ENCODE measurements at places on chromosomes 2 and 18.

- no peak for DNase-seq
Measured at GRCh38 chr2:188787021-188787657, 187.0 kb upstream of the COL3A1 start.

- DNase-seq = no peak
Measured at GRCh38 chr2:207093234-207093633, 72.5 kb downstream of the KLF7 start.

- DNase-seq = no peak
Measured at GRCh38 chr18:73986711-73987110, 160.9 kb downstream of the FBXO15 start.

DNA sequence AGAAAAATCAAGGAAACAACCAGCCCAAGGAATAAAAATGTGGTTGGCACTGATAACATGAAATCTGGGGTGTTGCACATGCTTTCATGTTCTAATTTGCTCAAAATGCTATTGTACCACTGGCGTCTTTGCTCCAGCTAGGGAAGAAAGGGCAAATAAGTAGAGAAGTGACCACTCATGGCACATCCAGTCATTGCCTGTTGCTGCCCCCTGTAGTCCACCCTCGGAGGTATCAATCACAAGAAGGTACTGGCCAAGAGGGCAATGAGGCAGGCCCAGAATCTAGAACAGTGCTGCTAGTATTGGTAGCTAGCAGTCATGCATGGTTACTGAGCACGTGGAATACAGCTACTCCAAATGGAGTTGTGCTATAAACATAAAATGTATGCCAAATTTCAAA is 213.4 kb downstream of the CDCA7 start:
- no peak for DNase-seq

DNA sequence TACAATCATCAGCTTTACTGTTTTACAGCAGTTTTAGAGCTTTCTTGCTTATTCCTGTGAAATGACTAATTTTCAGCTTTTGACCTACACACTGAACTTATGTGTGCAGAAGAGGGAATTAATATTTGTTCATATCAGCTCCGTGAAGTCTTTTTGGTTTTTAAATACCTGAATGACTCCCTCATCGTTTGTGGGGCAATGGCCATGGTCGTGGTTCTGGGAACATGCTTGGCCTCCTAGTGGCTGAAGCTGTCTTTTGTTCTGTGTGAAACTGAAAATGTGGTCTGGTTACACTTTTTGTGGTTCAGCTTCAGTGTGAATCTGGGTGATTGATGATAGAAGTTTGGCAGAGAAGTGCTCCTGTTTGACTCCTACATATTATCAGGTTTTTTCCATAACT is 408.1 kb downstream of the THSD7B start:
- DNase-seq = no peak

DNA sequence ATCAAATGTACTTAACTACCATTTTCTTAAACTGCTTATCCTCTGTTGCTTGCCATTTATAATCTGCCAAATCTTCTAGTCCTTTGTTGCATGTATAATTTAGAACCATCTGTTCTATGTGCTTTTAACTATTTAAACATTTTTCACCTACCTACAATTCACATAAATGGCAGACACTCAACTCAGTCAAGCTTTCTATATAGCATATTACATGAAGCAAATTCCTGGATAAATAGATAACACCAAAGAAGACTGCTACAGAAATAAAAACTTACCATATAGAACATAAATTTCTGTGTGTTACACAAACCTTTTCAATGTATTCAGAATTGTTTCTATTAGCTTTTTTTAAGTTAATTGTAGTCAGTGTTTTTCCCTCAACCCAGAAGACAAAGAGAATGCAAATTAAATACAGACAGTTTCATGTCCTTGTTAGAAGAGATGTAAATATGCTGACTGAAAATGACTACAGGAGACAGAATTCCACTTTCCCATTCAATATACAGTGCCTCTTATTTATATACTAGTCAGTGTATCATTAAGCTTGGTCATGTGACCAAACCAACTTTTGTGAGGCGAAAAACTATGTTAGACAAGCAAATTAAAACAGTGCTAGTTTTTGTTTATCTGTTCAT is 2.6 kb downstream of the BAZ2B start:
- no peak for DNase-seq

DNA sequence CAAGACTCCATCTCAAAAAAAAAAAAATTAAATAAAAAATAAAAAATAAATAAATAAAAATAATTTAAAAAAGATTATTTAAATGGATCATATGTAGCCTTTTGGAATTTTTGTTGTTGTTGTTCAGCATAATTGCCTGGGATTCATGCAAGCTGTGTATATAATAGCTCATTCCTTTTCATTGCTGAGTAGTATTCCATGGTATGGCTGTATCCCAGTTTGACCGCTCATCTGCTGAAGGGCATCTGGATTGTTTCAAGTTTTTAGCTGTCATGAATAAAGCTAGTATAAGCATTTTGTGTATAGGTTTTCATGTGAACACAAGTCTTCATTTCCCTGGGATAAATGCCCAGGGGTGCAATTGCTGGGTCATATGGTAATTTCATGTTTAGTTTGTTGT is 6.4 kb upstream of the TANC1 start:
- no peak for DNase-seq

DNA sequence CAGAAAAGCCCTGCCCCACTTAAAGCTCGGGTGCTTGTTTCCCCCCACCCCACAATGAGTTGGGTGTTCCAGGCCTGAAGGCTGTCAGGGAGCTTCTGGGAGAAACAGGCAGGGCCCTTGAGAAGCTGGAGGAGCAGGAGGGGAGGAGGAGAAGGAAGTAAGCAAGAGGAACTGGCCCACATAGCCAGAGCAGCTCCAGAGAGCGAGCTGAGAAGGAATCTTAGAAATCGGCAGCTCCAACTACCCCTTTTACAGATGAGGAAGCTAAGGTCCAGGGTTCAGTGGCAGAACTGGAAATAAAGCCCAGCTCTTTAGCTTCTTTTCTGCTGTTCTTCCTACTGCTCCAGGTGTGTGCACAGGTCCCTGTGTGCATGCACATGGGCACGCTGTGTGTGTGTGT is 12.7 kb upstream of the KCNK3 start:
- DNase-seq = no peak

DNA sequence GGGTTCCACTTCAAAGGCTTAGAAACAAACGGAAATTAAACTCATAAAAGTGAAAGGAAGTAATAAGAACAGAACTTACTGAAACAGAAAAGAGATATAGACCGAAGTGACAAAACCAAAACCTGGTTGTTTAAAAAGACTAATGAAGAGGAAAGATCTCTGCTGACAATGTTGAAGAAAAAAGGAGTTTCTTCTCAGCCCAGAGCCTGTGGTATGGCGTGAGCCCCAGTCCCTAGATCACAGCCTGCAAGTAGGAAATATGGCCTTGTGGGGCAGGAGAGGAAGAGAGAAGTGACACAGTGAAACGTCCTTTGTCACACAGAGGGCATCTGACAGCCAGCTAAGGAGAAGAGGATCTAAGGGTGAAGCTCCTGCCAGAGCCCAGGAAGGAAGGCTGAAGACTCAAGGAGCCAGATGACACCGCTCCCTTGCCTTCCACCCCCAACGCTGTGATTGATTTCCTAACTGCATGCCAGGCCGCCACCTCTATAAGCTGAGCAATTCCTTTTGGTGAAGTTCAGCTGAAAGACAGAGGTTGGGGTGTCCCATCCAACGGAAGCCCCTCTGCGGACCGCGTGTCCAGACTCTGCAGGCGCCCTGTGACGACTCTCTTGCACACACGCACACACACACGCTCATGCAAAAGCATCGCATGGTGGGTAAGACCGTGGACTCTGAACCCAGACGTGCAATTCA is 141.1 kb downstream of the HDAC4 start:
- DNase-seq = no peak

GRCh38 chr18:12121175-12122042 is 27.8 kb downstream of the ANKRD62 start:
- DNase-seq = no peak

GRCh38 chr18:51069885-51070284 is 39.9 kb downstream of the SMAD4 start:
- no peak for DNase-seq

- DNase-seq = no peak
Measured at GRCh38 chr2:241330616-241330981, 14.9 kb downstream of the SEPTIN2 start.

DNA sequence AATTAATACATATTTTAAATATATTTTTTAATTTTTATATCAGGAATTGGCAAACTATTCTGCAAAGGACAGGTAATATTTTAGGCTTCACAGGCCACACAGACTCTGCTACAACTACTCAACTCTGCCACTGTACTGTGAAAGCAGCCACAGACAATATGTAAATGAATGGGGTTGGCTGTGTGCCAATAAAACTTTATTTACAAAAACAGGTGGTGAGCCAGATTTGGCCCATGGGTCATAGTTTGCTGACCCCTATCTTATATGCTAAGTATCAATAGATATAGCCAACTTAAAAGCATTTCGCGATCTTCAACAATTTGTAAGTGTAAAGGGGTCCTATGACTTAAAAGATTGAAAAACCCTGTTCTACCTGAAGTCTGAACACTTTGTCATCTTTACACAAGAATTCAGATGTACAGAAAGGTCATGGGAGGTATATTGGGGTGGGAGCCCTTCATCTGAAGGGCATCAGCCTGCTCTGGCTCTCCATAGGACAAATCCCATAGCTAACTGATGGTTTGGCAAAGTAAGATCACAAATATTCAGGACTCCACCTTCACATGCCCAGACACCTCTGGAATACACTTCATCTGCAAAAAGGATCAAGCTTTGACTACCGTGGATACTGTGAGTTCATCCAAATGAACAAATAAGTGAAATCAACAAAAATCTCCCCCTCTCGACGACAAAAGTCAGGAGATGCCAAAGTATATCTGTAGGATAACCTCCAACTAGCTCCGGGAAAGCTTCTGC is 65.9 kb downstream of the C1D start:
- no peak for DNase-seq

- no peak for DNase-seq
Measured at GRCh38 chr2:142189501-142189900, 58.7 kb upstream of the LRP1B start.

- DNase-seq = peak; percentile 4
Measured at GRCh38 chr18:38940863-38941531, 1375.4 kb upstream of the CELF4 start.

- DNase-seq = no peak
Measured at GRCh38 chr2:177478029-177478428, 85.5 kb downstream of the AGPS start.

DNA sequence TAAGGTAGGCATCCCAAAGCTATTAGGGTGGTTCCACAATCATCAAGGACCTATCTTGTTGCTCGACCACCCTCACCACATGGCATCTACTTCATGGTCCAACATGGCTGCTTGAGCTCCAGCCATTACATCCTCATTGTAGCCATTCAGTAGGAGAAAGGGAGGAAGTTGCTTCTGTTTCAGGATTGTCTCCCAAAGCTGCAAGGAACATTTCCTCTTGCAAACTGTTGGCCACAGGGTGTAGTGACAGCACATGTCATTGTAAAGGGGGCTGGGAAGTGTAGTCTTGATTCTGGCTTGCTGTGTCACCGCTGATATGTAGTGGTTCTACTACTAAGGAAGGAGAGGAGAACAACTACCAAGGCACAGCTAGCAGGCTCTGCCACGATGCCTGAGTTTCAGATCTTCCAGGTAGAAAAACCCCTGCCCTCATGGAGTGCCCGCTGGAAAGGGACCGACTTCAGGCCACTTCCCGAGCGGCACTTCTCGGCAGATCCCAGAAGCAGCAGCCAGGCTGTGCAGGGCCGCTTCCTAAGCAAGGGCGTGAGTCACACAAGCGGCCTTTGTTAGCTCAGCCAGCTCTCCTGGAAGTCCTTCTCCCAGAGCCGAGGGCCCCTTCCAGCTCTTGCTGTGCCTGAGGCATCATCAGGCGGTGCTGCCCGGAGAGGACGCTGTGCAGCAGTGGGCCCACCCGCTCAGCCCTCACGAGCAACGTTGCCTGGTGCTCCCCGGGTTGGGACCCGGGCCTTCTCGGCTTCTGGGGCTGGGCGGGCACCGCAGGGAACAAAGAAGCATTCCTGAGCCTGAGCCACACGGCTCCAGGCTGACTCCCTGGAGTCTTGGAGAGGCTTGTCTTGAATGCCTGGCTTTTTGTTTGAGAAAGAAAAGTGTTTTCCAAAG is 58.2 kb downstream of the HS6ST1 start:
- no peak for DNase-seq

DNA sequence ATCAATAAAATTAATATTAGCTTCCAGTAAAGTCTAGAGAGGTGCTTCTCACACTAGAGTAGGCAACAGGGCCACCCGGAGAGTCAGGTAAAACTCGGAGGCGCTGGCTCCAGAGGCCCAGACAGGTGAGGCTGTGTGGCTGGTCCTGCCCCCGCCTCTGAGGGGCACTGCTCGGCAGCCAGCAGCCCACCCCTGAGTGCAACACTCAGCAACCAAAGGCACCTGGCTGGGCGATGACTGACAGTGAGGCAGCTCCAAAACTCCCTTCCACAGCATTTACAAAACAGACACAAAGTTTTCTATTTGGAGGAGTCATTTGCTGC is 138.8 kb upstream of the ID2 start:
- no peak for DNase-seq

- DNase-seq = no peak
Measured at GRCh38 chr18:56000041-56000440, 412.0 kb upstream of the TCF4 start.

DNA sequence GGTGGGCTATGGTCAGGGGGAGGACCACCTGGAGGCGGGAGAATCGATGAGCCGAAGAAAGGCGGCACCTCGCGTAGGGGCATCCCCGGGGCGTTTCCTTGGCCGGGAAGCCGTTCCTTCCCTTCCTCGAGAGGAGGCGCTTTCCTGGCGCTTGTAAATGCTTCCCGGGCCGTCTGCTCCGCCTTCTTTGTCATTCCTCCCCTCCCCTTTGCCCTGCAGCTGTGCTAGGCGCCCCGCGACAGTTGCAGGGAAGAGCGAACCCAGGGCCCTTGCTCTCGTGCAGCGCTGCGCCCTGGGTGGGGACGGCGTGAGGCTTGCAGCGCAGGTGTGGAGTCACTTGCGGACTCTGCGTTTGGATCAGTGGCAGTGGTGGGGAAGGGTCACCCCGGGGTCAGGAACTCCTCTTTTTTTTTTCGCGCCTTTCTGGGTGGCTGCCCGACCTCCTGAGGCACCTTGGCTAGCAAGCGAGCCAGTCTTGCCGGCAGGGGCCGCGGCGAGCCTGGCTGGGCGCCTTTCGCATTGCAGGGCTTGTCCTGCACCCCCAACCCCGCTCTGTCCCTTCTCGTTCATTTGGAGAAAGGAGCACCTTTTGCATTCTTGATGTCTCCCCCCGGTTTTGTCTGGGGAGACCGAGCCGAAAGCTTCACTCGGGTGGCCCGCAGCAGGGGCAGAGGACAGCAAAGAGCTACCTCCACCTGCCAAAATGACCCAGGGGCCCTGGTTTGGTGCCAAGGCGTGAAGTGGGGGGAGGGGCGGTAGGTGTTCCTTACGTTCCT is 858 bp downstream of the KCNS3 start:
- no peak for DNase-seq

DNA sequence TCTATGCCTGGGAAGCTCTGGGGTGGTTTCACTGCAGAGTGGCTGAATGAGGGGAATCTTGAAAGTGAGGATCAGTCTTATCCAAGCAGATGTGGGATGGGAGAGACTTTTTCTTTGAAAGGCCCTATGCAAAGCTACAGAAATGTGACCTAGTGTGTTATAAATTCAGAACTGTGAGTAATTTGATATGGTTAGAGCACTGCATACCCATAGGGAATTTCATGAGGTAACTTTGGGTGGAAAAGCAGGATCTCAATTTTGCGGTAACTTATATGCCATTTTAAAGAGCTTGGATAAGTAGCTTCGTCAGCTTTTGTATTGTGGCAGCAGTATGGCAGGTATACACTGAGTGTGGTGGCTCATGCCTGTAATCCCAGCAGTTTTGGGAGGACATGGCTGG is 40.9 kb downstream of the GULP1 start:
- DNase-seq = no peak

GRCh38 chr2:213234641-213235040 is 49.6 kb upstream of the SPAG16 start:
- DNase-seq = no peak
